ENCODE measurements at places on chromosomes 1 and 21. TPM values are rescaled to one million over a fixed set of nuclear protein-coding genes. Genes with fewer than 3 reads are reported as not detected.

DNA sequence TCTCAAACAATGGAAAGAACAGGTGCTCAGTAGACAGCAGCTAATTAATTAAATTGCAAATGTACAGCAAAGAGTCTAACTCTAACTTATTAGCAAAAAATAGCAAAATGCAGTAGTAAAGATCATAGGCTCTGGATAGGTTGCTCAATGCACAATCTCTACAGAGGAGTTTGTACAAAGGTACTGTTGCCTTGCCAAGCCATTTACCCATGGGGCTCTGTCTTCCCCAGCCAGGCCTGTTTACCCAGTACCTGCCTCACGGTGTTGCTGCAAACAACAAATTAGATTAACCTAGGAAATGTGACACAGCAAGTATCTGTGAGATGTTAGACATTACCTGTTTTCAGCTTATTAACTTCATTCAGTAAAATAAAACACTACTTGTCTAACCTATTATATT is 222.0 kb downstream of the DENND1B start:
- H3K27me3 ChIP-seq: no peaks in the 10 kb centered on the region
- no peak overlapping the region for H3K4me3 ChIP-seq

- no peak for DNase-seq
- no peaks in the 10 kb centered on the region for H3K27me3 ChIP-seq
- no peak overlapping the region for H3K4me3 ChIP-seq
- no peak overlapping the region for H3K27ac ChIP-seq
- H3K36me3 ChIP-seq: no peaks in the 10 kb centered on the region
These were observed 41.3 kb downstream of the HMCN1 start for GRCh38 chr1:185775501-185775900.

- H3K4me3 ChIP-seq: no peak overlapping the region
- no peak overlapping the region for H3K27ac ChIP-seq
- H3K4me1 ChIP-seq: peaks cover 9% of the 10 kb centered on the region
- no peaks in the 10 kb centered on the region for H3K36me3 ChIP-seq
- no peak for DNase-seq
- no peaks in the 10 kb centered on the region for H3K27me3 ChIP-seq
These were observed 6.0 kb upstream of the PLA2G2C start for GRCh38 chr1:20192364-20192763.

GRCh38 chr1:145729666-145730436 is 10.6 kb downstream of the CD160 start:
- H3K4me1 ChIP-seq: no peaks in the 10 kb centered on the region
- DNase-seq: no peak
- no peaks in the 10 kb centered on the region for H3K27me3 ChIP-seq
- H3K4me3 ChIP-seq: no peak overlapping the region
- no peak overlapping the region for H3K27ac ChIP-seq

GRCh38 chr1:239170828-239171227 is 215.5 kb upstream of the CHRM3 start:
- DNase-seq: no peak
- no peaks in the 10 kb centered on the region for H3K36me3 ChIP-seq
- no peaks in the 10 kb centered on the region for H3K4me1 ChIP-seq
- H3K27me3 ChIP-seq: no peaks in the 10 kb centered on the region

- H3K36me3 ChIP-seq: no peaks in the 10 kb centered on the region
- H3K27me3 ChIP-seq: no peaks in the 10 kb centered on the region
- H3K4me3 ChIP-seq: no peak overlapping the region
- no peak overlapping the region for H3K27ac ChIP-seq
- DNase-seq: no peak
- no peaks in the 10 kb centered on the region for H3K4me1 ChIP-seq
These were observed 24.9 kb downstream of the CSMD2 start for GRCh38 chr1:34140011-34140676.

The DNASE2B gene
- total RNA-seq: not detected

The S100A12 gene
- total RNA-seq: 179 TPM

The CAMSAP2 gene
- total RNA-seq: 0.46 TPM

All from naive thymus-derived CD4-positive, alpha-beta T cell (primary cell).